ENCODE measurements at places on chromosomes 3 and 15.

- DNase-seq = no peak
Measured at GRCh38 chr3:20056725-20057611, 16.7 kb downstream of the KAT2B start.

GRCh38 chr3:87052499-87053260, 61.7 kb upstream of the VGLL3 start:
- no peak for DNase-seq

GRCh38 chr3:184952671-184953070, 140.7 kb downstream of the VPS8 start:
- no peak for DNase-seq

- no peak for DNase-seq
Measured at GRCh38 chr3:64460877-64461276, 226.9 kb downstream of the ADAMTS9 start.

GRCh38 chr3:169181666-169182065, 481.8 kb downstream of the MECOM start:
- DNase-seq = no peak

DNA sequence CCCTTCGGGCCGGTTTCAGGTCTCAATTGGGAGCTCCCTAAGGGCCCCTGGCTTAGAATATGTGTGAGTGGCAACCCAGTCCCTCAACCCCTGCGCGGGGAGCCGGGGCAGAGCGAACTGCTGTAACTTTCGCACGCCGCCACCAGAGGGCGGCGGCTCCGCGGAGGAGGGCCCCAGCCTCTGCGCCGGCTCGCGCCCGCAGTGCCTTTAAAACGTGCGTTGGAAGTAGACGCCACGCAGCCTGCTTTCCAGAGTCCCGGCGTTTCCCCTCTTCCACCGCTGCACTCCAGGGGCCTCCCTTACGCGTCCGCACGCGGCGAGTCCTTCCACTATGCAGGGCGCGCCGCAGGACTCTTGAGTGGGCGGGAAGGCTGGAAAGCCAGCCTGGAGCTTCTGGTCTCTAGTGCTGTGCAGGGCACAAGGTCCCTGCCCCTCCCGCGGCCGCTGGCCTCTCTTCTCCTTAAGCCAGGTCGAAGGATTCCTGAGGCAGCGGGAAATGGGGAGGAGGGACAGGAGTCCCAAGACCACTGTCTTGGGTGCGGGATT, 23.7 kb upstream of the RNU6-1 start:
- DNase-seq = peak; percentile 48

DNA sequence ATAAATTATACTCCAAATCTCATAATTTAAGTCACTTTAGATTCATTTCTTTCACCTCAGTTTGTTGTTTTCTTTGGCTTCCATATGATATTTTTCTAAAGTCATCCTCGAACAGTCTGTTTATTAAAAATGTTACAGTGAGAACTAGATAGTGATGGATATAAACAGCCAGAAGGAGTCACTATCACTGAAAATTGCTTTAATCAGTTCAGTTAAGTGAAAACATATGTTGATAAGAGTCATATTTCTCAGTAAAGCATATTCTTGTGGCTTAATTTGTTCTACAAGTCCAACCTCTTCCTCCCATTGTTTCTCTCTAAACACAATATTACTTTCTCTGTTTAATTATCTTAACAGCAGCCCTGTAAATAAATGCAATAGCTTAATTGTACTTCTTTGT, 427.5 kb upstream of the ALCAM start:
- DNase-seq = no peak

DNA sequence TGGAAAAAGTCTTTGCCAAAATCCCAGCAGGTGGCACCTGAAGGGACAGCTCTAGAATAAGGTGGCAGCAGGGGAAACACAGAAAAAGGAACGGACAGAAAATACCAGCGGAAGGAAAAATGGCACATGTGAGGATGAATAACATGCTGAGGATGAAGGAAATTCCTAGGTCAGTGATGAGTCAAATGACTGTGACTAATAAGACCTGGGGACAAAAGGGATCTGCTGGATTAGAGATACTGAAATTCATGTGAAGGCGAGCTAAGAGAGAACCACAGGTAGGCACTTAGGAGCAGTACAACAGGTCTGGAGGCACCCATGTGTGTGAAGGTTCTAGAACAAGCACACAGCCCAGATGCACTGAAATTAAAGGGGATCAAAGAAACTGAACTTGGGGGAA, 482.5 kb downstream of the FOXP1 start:
- no peak for DNase-seq

GRCh38 chr15:64000183-64000951, 45.9 kb downstream of the DAPK2 start:
- DNase-seq = no peak

DNA sequence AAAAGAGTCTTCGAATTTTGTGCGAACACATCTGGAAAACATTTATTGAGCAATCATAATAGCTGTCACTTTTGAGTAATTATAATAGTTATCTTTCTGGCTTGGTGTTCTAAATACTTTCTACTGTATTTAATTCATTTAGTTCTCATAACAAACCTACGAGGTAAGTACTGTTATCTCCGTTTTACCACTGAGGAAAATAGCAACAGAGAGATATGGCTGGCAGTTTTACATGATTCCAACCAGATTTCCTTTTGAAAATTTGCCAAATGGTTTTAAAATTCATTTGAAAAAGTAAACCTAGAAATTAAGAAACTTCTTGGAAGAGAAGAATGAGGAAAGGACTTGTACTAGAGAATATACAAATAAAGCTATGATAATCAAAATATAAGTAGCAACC, 37.3 kb upstream of the MGA start:
- DNase-seq = no peak

GRCh38 chr3:13768453-13768852, 111.4 kb downstream of the WNT7A start:
- DNase-seq = no peak

Measured in stimulated activated CD8-positive, alpha-beta memory T cell treated with anti-CD3 and anti-CD28 coated beads, Interleukin-15, amount 100 ng/mL, for 24 hours (primary cell).